ENCODE measurements at places on chromosomes 16 and 17.

DNA sequence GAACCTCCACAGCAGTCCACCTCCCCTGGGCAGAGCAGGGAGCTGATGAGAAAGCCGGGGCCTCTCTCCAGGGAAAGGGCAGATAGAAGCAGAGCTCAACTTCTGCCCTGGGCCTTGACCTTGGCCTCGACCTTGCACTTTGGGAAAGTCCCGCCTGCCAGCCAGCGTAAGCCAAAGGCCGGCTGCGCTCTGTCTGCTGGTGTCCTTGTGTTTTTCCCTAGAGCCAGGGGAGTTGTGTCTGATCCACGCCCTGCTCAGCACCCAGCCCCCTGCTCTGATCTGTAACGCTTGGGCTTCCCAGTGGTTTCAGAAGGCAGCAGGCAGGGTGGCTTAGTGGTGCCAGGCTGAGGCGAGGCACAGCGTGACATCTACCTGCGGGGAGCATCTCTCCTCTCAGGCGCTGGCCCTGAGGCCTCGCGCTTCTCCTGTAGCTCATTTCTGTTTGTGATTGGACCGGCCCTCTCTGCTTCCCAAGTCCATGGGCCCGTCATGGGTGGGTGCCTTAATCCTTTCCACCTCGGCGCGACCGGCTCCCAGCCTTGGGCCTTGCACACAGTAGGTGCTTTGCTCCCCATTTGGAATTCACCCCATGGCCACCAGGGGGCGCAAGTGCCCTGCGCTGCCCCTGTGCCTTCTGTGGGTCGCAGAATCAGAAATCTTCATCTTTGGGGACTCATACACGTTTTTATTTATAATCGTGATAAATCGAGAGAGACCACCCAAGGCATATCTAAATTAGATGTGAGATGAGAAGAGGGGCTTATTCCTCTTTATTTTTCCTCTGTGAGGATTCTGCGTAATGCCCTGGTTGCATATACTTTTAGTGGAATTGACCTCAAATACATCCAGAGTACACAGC lies 24.2 kb downstream of the SGSH start:
- DNase-seq, result no peak

DNA sequence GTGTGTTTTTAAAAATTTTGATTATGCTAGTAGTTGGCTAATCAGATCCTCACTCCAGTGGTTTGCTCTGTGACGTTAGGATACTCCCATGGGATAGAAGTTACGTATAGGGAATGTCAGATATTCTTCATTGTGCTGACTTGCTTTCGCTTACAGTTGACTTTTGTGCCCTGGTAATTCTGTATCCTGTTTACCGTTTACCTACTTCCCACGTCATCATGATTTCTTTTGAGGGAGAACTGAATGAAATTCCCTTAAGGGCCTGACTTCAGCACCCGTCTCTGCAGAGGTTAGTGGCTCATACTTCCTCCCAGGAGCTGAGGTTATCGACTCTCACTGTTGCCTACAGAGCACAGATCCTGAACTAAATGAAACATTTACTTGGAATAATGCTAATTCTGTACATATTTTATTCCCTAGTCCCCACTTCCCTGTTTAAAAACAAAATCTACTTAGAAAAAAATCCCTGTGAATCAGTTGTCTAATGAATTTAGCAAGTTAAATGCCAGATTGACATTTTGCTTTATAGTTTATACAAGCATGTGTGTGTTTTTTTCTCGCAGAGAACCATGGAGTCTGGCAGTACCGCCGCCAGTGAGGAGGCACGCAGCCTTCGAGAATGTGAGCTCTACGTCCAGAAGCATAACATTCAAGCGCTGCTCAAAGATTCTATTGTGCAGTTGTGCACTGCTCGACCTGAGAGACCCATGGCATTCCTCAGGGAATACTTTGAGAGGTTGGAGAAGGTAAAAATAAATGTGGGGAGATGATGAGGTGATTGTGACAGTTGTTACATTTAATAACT lies 2.8 kb downstream of the PRKAR1A start:
- no peak for DNase-seq

- no peak for DNase-seq
Observed at GRCh38 chr17:63113167-63113566, 147.1 kb downstream of the TANC2 start.

GRCh38 chr16:49632795-49633184 lies 223.1 kb downstream of the ZNF423 start:
- no peak for DNase-seq

DNA sequence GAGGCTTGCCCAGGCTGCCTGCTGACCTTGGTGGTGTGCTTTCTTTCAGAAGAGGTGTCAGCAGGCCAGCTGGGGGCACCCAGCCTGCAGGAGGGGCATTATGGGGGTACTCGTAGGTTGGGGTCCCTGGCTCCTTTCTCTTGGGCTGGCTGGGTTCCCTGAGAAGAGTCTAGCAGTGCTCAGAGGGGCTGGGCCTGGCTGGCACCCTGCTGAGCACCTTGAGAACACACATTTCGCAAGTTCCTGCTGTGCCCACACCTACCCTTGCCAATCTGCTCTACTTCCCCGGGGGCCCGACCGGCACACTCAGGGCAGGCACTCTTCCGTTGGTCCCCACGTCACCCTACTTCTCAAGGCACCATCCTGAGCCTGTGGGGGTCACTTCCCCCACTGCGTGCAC lies 5.1 kb downstream of the CEMP1 start:
- DNase-seq, result no peak

DNA sequence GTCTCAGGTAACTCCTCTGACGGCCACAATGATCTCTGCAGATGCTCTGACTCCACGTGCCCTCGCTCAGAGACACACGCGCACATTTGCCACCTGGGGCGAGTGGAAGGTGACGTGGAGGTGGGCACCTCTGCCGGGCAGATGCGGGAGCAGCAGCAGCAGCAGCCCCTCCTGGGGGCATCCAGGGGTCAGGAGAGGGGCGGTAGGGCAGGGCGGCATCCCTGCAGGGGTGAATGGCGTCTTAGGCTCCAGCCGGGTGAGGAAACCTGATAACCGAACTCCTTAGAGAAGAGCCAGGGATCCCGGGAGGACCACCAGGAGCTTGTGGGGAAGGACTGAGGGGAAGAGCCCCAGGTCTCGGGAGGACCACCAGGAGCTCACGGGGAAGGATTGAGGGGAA lies 34.6 kb upstream of the CDH15 start:
- DNase-seq, result no peak
